ENCODE measurements at places on chromosomes 11 and 22.
A peak's percentile ranks its signal among the peaks of the same experiment; 100 is the strongest.

DNA sequence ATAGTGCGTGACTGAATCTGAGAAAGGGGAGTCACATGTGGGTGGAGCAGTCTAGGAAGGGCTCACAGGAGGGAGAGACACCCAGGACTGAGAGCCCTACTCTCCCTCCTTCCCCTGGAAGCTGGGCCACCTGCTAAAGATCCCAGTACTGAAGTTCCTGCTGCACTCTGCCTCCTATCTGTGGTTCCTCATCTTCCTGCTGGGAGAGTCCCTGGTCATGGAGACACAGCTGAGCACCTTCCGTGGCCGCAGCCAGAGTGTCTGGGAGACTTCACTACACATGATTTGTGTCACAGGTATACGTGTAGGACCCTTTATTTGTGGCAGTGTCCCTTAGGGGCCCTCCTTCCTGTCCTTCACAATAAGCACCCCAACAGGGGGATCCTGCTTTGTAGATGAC lies 19.3 kb downstream of the ART5 start:
- no peak for DNase-seq

DNA sequence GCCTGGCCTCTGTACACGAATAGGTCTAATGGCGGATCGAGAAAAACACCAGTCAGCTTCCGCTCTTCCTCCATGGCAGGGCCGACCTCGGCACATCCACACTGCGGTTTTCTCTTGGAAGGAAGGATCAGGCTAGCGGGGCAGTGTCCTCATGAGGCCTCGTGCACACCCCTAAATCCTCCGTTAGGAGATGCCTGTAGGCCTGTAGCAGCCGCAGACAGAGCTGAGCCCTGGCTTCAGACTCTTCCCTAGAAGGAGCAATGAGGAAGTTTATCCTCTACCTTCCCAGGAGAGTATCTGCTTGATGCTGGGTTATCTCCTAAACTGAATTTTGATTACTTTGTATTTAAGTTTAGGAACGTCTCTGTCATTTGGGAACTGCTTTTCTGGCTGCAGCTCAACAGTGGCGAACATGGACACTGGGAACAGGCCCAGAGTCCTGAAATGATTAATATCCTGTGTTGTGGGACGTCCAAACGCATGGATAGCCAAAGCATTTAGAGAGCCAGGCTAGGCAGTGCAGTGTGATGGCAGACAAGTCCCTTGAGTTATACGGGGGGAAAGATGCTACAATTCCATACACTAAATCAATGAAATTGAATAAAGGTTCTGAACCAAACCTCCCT lies 16.5 kb upstream of the BMAL1 start:
- no peak for DNase-seq

GRCh38 chr11:93734427-93735222 lies 6.7 kb downstream of the TAF1D start:
- no peak for DNase-seq

GRCh38 chr22:44026066-44026629 lies 2.0 kb downstream of the PARVB start:
- no peak for DNase-seq

- no peak for DNase-seq
Observed at GRCh38 chr22:48368975-48369525, 1458.6 kb downstream of the BRD1 start.

GRCh38 chr22:19477321-19478044 lies 1.5 kb downstream of the UFD1 start:
- no peak for DNase-seq

DNA sequence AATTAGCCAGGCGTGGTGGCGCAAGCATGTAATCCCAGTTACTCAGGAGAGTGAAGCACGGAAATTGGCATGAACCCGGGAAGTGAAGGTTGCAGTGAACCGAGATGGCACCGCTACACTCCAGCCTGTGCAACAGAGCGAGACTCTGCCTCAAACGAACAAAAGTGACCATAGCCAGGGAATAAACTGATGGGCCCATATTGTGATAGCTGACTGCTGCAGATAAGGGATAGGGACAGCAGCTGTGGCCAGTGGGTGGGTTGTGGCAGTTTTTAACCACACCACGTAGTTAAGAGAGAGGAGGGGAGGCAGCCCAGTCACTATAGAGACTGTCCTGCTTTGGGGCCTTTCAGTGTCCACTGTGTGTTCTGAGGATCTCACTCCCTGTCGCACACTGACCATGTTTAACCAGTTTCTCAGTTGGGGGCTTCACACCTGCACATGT lies 58.9 kb downstream of the PISD start:
- no peak for DNase-seq

- DNase-seq, result peak; percentile 34
Observed at GRCh38 chr11:23540101-23540561, 679.9 kb upstream of the CCDC179 start.

DNA sequence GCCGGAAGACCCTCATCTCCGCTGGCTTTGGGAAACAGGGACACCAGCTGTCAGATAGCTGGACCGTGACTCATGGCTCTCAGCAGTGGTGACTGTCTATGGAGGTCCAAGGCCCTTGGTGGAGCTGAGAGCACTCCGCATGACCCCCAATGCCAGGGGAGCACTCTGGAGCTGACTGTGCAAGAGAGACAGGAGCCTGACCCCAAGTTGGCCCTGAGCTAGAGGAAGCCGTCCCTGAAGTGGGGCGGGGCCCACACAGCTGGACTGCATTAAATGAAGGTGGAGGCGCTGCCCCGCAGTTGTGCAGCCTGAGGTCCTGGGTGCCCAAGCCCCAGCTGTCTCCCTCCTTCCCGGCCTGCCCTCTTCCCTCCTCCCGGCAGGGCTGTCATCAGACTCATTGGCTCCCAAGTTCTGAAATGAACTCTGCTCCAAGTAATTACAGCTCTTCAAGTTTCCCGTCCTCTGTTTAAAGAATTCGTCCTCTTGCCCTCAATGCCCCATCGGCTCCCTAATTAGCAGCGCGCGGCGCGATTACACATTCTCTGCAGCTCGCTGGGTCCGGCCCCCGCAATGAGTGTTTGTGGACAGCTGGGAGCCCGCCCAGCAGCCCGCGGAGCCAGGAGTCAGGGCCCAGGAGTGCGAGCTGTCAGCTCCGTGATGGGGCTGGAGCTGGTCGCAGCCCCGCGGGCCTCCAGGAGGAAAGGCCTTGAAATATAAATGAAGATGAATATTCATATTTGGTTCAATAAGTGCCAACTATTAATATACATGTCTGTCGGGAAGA lies 93.2 kb upstream of the LMO1 start:
- DNase-seq, result no peak

- no peak for DNase-seq
Observed at GRCh38 chr11:125562430-125562829, 6.8 kb upstream of the EI24 start.

- DNase-seq, result peak; percentile 98
Observed at GRCh38 chr11:121566279-121567168, 113.8 kb upstream of the SORL1-AS1 start.

GRCh38 chr11:33701302-33702230 lies 940 bp upstream of the C11orf91 start:
- no peak for DNase-seq

GRCh38 chr11:60762851-60763691 lies 6.4 kb downstream of the MS4A15 start:
- peak; percentile 78 for DNase-seq

- DNase-seq, result no peak
Observed at GRCh38 chr22:40491990-40492631, 121.7 kb downstream of the SGSM3 start.

DNA sequence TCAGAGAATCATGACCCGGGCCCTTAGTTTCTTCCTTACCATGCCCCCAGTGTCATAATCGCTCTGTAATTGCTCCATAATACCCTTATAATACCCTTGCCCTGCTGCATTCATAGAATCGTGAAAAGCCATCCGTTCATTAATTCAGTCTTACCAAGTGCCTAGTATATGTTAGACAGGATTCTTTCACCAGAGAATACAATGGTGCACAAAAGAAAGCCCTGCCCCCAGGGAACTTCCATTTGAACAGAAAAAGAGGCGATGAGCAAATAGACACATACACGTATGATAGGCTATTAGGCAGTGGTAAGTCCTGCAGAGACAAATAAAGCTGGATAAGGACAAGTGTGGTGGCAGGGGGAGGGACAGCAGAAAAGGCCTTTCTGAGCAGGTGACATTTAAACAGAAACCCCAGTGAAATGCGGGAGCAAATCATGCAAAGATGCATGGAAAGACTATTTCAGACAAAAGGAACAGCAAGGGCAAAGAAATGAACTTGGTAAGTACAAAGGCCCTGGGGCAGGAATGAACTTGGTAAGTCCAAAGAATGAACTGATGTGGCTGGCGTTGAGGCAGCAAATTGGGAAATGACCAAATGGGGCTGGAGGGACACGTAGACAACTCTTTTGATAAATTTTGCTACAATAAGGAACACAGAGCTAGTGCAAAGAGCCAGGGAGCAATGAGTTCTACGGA lies 74.6 kb upstream of the CREB3L1 start:
- no peak for DNase-seq

DNA sequence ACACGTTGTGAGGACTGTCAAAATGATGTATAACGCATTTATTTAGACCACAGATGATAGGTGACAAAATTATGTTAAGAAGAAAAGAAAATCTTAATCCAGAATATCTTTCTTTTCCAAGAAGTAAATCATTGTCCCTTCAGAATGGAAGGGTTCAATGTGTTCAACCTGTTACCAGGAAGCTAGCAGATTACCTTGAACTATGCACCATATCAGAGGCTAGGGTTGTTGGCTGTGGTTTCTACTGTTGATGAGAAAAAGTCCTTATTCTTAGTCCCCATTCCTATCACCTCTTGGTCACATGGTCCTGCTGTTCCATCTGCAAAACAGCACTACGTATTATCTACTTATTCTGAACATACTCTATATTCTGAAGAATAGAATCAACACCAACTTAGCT lies 339.5 kb upstream of the CADM1 start:
- no peak for DNase-seq

DNA sequence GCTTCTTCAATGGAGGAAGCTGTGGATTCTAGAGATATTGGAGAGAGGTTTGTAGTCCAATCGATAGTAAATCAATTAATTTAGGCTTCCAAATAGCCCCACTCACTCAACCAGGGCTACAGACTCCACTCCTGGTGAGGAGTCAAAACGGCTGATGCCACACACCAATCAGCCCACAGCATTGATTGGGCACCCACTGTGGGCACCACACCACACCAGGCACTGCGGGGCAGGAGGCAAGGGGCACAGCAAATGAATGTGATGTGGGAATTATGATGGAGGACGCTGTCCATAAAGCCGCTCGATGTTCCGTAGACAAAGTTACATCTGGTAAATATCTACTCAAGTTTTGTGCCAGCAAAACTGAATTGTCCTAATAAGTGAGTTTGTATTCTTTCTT lies 547.3 kb upstream of the CADM1 start:
- DNase-seq, result no peak

DNA sequence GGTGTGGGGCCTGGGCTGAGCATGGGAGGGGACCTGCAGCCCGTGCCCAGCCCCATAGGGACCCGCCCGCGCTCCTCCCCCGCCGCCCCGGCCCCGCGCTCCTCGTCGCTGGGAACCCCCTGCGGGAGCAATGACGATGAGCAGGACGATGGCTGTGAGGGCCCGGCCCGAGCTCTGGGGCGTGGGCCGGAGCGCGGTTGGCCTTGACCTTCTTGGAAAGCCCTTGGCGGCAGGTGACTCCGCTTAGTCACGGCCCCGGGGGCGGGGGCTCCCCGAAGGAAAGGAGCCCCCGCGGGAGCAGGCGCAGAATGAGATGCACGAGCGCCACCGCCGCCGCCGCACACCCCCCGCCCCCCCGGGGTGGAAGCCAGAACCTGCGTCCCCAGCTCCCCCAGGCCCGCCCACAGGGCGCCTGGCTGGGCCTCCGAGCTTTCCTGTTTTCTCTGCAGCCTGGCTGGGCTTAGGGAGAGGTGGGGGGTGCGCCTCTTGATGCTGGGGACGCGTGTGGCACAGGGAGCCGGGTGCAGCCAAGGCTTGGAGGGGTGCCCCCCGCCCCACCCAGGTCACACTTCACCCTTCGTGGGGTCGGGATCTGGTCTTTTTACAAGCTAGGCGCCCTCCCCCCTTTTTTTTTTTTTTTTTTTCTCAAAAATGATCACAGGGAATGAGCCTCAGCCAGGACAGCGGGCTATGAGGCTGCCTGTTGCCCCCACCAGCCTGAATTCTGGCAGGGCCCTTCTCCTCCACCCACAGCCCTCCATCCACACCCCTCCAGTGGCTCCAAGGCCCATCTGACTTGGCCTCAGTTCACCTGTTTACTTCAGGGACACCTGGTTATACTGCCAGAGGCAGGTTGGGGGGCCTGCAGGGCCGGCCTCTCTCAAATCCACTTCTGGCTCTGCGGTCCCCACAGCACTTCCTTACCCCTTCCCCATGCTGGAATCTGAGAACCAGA lies 17.9 kb downstream of the CRELD2 start:
- DNase-seq, result peak; percentile 80

DNA sequence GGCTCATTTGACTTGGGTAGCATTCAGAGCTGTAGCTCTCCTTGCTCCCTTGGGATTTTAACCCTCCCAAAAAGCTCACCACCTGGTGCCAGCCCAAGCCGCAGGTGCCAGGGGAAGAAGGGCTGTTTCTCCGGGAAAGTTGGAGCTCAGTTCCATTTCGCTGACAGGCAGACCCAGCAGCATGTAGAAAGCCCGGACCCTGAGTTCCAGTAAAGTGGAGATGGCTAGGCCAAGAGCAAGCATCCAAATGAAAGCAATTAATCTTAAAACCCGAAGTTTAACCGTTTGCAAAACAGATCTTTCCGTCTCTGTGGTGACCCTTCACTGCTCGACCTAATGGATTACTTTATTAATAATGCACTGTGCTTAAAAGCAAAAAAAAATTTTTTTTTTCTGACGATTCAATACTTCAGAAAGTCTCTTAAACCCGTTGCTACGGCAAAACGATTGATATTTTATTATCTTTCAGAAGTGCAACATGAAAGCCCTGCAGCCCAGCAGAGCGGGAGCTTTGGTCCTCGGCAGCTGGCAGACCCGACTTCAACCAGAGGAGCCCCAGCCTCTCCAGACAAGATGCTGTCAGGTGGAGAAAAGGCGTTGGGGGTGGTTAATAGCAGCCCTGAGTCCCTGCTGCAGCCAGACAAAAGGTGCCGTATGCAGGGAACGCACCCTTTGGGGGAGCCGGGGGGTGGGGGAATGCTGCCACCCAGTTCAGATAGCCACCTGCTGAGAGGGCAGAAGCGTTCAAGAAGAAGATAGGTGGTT lies 3.3 kb downstream of the LMO1 start:
- DNase-seq, result no peak

- no peak for DNase-seq
Observed at GRCh38 chr11:118881228-118881627, 2.5 kb upstream of the CXCR5 start.

- DNase-seq, result no peak
Observed at GRCh38 chr22:44850946-44851345, 98.6 kb downstream of the ARHGAP8 start.

- no peak for DNase-seq
Observed at GRCh38 chr11:106958517-106959248, 59.6 kb downstream of the GUCY1A2 start.

- DNase-seq, result peak; percentile 30
Observed at GRCh38 chr22:50531962-50532674, 2.3 kb upstream of the TYMP start.

DNA sequence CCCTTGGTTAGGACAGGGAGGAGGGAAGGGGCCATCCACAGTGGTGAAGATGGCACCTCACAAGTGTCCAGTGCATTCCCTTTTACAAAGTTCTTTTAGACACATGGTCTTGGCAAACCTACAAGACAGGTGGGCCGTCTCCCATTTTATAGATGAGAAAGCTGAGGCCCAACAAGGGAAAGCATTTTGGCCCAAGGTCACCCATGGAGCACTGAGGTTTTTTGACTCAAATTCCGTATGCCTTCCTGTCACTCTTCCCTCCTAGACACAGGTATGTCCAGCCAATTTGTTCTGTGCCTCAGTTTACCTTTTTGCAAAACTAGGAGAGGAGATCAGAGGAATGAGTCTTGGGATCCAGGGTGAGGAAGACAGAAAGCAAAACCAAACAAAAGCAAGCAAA lies 1.2 kb downstream of the C1QTNF4 start:
- DNase-seq, result no peak

- peak; percentile 87 for DNase-seq
Observed at GRCh38 chr22:38873469-38874411, 1.7 kb upstream of the CBX6 start.

Data from NCI-H146 (cell line).